ENCODE measurements at places on chromosomes 3 and 15.

GRCh38 chr15:74808078-74808839 is 4.4 kb upstream of the LMAN1L start:
- DNase-seq: no peak

DNA sequence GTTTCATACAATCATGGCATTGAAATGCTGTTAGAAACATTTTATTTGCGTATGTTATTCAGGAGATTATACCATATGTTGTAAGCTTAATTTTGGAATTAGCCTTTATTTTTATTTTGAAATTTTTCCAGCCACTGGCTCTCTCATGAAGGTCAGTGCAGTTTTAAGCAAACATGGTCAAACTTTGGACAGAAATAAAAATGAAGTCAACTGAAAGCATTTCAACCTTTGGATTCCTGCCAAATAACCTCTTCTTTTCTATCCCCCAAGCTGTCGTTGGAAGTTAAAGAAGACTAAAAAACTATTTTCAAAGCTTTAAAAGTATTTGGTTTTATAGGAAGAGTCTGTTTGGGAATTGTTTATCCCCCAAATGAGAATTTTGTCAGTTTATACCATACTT is 846.6 kb downstream of the MCTP2 start:
- DNase-seq: no peak

DNA sequence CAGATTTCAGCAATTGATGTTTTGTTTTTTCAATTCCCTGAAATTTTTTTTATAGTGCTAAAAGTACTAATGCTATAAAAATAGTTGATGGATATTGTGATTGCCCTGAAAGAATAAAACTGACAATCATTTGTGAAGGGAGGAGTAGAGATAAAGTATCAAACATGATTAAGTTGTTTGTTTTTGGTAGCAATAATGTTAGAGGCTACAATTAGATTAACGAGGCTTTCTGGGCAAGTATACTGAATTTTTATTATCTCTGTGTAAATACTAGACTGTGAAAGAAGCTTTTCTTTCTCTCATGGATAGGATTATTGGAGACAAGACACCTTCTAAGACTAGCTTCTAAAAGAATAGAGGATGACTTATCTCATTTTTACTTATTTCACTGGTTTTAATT is 15.6 kb downstream of the NR1D2 start:
- DNase-seq: no peak

GRCh38 chr15:66394472-66394871 is 7.8 kb downstream of the MAP2K1 start:
- no peak for DNase-seq

GRCh38 chr3:147426931-147427330 is 17.8 kb downstream of the ZIC1 start:
- no peak for DNase-seq

DNA sequence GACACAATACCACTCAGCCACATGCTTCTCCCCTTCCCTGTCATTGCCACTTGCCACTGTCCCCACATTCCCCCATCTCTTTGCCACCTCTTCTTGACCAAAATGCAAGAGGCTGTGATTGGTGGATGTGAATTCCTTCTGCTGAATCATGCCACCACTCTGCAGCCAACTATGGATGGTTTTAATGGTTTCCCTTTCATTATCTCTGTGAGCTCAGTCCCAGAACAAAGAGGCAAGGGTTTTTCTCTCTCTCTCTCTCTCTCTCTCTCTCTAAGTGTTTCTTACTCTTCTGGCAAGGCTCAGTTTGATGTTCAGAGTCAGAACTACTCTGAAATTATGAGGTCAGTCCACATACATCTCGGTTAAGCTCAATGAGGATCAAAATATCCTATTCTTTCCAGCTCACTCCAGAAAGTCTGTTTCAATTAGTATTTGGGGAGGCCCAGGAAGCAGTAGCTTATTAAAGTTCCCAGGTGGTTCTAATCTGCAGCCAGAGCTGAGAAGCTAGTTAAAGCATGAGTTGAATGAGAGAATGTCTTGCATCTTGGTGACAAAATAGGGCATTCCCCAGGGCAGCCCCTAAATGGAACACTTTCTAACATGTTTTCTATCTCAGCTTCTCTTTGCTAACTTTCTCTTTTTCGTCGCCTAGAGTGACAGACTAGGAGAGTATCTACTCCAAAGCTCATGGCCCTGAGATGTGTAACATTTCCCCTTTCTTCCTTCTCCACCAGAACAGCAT is 8.5 kb upstream of the ILDR1 start:
- DNase-seq: peak; percentile 58

- DNase-seq: no peak
Measured at GRCh38 chr3:178880274-178880673, 191.3 kb downstream of the ZMAT3 start.

DNA sequence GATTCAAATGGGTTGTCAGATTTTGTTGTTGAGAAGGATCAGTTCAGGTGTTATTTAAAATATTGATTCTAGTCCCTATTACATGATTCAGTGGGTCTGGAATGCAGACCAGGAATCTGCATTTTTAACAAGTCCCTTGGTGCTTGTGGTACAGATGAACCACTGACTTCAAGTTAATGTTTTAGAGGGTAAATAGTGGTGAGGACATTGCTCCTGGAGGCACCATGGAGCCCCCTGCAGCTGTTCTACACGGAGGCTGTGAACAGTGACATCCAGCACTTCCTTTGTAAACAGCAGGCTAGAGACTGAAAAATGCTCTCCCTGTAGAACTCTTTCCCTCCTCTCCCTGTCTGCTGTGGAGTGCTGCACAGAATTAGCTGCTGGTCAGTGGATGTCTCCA is 4.8 kb upstream of the FSIP1 start:
- DNase-seq: no peak

DNA sequence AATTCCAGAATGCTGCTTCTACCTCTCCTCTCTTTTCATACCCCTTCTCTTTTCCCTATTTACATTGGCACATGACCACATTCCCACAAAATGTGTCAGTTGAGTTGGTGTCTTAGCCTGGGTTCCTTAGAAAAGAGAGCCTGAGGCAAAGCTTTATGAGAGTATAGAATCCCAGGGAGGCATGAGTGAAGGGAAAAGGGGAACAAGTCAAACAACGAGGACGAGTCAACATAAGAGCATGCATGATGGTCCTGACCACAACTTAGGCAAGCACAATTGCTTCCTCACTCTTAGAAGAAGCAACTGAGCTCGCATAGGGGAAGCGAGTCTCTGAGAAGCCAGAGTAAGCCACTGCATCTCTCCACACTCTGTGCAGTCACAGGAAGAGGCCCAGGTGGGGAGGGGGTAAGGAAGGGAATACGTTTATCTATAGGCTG is 15.4 kb upstream of the ZNF774 start:
- peak; percentile 35 for DNase-seq

- DNase-seq: no peak
Measured at GRCh38 chr3:28239108-28239507, 2.3 kb upstream of the CMC1 start.

GRCh38 chr3:46133285-46133684 is 74.8 kb downstream of the CCR1 start:
- DNase-seq: no peak

- DNase-seq: no peak
Measured at GRCh38 chr3:13574798-13575451, 26.0 kb downstream of the FBLN2 start.

- DNase-seq: no peak
Measured at GRCh38 chr15:66186049-66186825, 67.3 kb downstream of the MEGF11 start.

DNA sequence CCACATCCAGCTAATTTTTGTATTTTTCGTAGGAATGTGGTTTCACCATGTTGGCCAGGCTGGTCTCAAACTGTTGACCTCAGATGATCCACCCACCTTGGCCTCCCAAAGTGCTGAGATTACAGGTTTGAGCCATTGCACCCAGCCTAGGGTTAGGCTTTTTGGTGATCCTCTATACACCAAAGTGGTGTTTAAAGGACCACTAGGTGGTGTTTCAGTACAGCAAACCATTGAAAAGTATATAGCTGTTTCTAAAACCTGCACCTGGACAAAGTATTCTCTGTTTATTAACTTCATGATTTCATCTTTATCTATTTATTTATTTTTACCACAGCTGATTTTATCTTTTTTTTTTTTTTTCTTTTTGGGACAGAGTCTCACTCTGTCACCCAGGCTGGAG is 68.4 kb downstream of the MINDY2 start:
- no peak for DNase-seq

DNA sequence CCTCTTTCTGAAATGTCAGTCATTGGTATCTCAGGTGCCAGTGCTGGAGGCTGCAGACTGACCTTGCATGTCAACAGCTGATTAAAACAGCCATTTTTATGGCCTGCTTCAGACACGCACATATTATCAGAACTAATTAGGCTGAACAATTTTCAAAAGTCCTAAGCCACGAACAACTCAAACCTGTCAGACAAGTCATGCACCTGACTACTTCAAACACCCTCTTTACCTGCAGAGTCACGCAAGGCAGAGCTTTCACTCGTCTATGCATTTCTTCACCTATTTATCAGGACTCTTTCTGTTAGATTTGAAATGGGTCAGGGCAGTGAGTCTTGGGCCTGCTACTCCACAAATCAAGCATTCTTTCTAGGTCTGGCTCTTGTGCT is 26.7 kb downstream of the CLK3 start:
- no peak for DNase-seq

DNA sequence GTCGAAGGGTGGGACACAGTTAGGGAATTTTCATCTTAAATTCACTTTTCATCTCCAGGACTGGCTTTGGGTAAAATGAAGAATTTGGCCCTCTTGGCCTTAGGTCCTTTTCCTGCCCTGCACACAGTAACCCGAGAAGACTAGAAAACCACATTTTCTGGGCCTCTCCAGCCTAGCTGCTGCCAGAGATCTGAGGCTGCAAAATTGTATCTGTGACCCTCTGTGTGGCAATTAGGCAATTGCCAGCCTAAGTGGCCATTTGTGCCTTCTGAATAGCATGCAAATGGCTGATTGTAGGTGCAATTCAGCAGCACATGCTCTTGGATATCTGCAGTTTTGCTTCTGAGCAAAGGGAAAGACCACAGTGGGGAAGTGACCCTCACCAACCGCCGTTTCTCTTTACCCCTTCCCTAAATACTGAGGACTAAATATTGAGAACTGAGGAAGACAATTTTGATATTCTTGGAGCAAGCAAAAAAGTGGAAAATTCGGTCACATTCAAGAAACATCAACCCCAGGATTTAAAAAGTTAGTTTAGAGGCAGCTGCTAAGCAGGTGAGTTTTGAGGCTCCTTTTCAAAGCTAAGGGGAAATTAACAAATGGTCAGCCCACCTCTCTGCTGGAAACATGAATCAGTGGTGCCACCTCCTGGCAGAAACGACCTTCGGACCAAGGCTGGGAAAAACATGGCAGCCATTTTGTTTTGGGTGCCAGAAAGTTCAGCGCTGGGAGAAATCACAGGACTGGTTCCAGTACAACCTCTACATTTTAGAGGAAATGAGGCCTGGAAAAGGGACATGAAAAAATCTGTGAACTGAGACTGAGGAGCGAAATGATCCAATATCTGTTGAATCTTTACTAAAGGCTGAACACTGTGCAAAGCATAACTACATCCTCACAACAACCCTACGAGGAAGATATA is 56.6 kb upstream of the PRTG start:
- peak; percentile 68 for DNase-seq

GRCh38 chr3:14564741-14565140 is 24.6 kb upstream of the GRIP2 start:
- no peak for DNase-seq

- DNase-seq: peak; percentile 94
Measured at GRCh38 chr3:190120269-190121060, at the start of gene P3H2. Gene P3H2, minus strand, starts transcription at chr3:190120897. Its CDS starts 166 bp downstream, at chr3:190120731.

DNA sequence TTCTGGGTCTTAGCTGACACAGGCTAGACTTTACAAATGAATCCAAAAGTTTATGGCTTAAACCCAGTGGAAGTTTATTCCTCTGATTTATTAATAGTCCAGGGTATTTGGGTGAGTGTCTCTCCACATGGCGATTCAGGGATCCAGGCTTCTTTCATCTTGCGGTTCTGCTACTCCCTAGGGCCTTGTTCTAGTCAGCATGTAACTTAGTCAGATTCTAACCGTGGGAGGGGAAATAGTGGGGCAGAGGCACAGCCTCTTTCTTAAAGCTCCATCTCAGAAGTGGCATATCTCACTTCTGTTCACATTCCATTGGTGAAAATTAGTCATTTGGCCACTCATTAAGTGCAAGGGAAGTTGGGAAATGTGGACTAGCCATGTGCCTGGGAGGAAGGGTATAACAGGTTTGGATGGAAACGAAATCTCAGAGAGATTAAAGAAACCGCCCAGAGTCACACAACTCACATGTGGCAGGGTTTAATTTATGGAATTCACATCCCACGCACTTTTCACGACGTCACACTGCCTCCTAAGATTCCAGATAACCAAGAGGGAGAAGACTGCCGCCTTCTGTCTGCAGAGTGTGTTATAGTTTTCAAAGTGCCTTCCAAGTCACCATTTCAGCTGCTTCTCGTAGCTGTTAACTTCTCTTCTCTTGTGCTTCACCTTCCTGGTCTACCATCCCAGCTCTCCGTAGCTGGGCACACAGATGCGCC is 11.4 kb upstream of the RASGRF1 start:
- no peak for DNase-seq

DNA sequence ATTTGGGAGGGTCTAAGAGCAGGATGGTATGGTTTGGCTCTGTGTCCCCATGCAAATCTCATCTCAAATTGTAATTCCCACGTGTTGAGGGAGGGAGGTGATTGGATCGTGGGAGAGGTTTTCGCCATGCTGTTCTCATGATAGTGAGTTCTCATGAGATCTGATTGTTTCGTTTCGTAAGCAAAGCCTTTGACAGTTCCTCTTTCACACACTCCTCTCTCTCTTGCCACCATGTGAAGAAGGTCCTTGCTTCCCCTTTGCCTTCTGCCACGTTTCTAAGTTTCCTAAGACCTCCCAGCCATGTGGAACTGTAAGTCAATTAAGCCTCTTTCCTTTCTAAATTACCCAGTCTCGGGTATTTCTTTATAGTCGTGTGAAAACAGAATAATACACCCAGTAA is 553.7 kb downstream of the TAFA4 start:
- no peak for DNase-seq

- DNase-seq: no peak
Measured at GRCh38 chr3:58329150-58329921, 3.4 kb upstream of the PXK start.

- no peak for DNase-seq
Measured at GRCh38 chr3:83873550-83873949, 1085.2 kb upstream of the CADM2 start.

- no peak for DNase-seq
Measured at GRCh38 chr3:148106062-148106461, 591.6 kb upstream of the AGTR1 start.

- DNase-seq: no peak
Measured at GRCh38 chr15:63391669-63392360, 10.2 kb upstream of the CA12 start.

DNA sequence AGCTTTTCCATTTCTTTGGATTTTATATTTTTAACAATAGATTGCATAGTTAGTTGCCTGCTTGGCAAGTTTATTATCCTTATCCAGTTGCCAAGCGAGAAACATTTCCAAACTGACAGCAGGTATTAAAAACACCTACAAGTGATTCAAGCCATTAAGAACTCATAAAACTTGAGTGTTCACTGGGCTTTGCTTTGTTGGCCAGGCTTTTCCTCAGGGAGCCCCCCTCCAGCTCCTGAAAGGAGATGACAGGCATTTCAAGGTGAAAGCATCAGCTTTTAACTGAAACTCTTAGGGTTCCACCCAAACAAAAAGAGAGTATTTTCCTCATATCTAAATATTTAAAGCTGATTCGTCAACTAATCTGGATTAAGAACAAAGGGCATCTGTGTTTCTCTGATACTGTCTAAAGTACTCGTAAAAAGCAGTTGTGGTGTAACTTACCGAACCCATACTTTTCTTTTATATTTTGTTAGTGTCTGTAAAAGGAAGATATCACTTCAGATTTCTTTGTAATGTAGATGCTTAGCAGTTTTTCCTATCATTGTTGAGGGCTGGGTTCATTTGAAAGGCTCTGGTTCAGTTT is 363.4 kb downstream of the OTOL1 start:
- DNase-seq: no peak

All from AG08396 (cell line).